ENCODE measurements at places on chromosomes 1 and 21.

- no peak for DNase-seq
Observed at GRCh38 chr1:167446966-167447365, 71.4 kb downstream of the CD247 start.

DNA sequence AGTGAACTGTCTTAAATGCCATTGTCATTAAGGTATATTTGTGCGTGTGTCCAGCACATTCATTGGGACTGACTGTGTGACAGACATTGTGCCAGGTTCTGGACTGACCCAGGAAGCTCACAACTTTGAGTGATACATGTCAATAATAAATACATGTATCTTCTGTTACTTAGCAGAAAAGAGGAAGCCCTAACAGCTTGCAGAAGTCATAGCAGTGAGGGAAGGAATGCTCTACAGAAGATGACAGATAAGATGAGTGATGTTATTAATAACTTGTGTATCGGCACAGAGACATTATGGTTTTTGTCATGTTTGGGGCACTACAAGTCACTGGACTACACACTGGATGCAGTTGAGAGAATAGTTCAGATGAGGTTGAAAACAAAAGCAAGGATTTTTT lies 1.2 kb upstream of the SRSF11 start:
- no peak for DNase-seq

GRCh38 chr1:221783936-221784335 lies 42.0 kb upstream of the DUSP10 start:
- DNase-seq = no peak

- no peak for DNase-seq
Observed at GRCh38 chr1:188906921-188907641, 1570.6 kb downstream of the BRINP3 start.

DNA sequence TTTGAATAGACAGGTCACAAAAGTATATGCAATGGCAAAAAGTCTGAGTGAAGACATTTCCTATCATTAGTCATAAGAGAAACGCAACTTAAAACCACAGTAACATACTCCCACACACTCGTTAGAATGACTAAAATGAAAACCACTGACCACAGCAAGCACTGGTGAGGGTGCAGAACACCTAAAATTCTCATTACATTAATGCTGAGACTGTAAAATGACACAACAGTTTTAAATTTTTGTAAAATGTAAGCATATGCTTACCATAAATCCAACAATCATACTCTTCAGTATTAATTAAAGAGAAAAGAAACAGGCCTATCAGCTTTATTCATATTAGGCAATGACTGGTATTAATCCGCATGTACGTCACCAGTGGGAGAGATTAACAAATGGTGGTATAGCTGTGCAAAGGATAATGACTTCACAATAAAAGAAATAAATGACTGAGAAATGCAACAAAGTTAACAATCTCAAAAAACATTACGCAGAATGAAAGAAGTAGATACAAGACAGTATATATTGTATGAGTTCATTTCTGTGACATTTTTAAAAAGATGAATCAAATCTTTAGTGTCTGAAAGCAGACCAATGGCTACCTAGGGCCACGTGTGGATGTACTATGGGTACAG lies 253.5 kb downstream of the AKT3 start:
- peak; percentile 5 for DNase-seq

Data from stimulated activated CD4-positive, alpha-beta T cell treated with anti-CD3 and anti-CD28 coated beads, TNF-alpha, amount 100 ng/mL, for 4 hours (primary cell).